ENCODE measurements at places on chromosomes 7 and 10.
A peak's percentile ranks its signal among the peaks of the same experiment; 100 is the strongest.

- DNase-seq: no peak
Observed at GRCh38 chr7:70470746-70471145, 661.2 kb upstream of the GALNT17 start.

DNA sequence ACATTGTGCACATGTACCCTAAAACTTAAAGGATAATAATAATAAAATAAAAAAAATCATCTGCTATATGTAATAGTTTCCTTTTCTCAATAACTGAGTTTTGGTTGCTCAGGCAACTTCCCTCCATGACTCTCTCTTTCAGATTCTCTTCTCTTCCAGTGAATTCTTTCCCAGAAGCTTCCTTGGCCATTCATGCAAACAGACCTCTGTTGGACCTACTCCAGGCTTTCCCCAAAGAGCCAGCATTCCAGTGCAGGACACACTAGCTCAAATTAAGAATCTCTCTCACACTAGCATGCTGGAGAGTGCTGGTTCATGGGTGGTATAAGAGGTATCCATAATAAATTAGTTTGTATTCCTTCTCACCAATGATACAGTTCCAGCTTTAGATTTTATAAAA, 31.0 kb upstream of the ZEB1 start:
- no peak for DNase-seq

DNA sequence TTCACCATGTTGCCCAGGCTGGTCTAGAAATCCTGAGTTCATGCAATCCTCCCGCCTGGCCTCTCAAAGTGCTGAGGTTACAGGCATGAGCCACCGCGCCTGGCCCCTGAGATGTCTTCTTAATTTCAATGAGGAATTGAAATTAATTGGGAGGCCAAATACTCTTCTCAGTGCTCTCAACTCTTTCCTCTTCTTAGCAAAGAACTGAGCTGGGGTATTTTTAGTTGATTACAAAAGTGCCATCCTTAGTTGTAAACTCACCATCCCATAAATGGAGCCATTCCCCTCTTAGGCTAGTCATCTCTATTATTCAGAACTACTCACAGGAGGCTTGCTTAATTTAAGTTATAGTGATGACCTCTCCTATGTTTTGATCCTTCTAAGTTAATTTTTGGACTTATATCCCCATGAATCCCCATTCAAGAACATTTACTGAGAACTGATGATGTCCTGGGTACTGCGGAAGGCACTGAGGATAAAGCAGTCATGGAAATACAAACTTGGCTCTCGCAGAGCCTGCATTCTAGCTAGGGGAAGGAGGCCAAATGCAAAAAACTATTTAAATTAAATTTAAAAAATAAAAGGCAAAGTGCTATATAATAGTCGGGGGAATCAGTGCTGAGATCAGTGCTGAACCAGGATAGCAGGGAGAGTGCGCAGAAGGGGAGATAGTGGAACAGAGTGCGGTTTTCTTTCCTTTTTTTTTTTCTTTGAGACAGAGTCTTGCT, 145.3 kb downstream of the SFMBT2 start:
- no peak for DNase-seq

GRCh38 chr10:83932245-83932644, 207.1 kb upstream of the GHITM start:
- DNase-seq: no peak

- no peak for DNase-seq
Observed at GRCh38 chr7:94567396-94567795, 57.8 kb downstream of the CASD1 start.

GRCh38 chr7:84704380-84704779, 482.5 kb downstream of the SEMA3D start:
- no peak for DNase-seq

GRCh38 chr7:41756650-41757182, 53.8 kb upstream of the INHBA start:
- DNase-seq: no peak

GRCh38 chr10:31647861-31648260, 280.8 kb downstream of the ARHGAP12 start:
- no peak for DNase-seq

- no peak for DNase-seq
Observed at GRCh38 chr10:34730726-34731125, 84.4 kb downstream of the PARD3 start.

DNA sequence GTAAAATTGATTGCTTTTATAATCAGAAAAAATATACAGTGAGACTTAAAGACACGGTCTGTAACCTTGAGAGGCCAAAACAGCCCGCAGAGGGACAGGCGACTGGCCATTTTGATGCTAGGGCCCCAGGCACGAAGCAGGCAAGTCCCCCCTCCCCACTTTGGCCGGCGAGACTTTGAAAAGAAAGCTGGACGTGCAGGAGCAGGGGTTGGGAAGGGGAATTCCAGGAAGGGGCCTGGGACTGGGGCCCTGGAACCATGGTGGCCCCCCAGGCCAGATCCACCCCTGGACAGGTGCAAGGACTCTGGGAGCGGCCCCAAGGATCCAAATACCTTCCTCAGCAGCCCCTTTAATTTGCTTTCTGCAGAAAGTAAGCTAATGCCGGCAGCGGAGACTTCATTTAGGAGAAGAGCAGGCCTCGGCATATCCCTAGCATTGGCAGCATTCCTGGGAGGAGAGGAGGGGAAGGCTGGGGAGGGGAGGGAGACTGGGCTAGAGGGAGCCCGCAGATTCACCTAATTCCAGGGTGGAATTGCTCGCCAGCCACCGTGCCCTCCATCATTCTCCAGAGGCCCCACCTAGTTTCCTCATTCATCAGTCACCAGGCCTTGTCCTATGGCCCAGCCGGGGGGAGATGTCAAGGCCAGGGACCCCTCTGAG, 24.9 kb upstream of the TNRC18 start:
- no peak for DNase-seq

DNA sequence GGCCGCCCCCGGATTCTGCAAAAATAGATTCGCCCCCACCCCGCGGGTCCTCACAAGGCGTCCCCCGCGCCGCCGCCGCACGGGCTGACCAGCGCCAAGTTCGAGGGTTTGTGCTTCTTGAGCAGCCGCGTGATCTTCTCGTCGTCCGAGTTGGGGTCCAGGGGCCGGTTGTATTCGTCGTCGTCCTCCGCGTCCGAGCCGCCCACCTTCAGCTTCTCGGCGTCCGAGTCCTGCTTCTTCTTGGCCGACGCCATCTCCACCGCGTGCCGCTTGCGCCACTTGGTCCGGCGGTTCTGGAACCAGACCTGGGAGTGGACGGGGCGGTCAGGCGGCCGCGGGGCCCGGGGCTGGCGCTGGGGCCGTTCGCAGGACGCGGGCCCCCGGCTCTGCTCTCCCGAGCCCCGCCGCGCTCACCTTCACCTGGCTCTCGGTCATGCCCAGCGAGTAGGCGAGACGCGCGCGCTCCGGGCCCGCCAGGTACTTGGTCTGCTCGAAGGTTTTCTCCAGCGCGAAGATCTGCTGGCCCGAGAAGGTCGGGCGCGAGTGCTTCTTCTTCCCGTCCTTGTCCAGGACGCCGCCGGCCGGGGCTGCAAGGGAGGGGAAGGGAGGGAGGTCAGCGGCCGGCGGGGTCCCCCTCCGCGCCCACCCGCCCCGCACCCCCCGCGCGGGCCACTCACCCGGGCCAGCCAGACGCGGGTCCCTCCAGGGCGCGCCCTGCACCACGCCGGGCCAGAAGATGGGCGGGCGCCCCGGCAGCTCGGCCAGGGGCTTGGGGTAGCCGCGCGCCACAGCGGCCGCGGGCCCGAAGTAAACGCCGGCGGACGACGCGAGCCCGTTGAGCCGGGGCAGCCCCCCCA, 853 bp downstream of the NKX6-2 start:
- no peak for DNase-seq

DNA sequence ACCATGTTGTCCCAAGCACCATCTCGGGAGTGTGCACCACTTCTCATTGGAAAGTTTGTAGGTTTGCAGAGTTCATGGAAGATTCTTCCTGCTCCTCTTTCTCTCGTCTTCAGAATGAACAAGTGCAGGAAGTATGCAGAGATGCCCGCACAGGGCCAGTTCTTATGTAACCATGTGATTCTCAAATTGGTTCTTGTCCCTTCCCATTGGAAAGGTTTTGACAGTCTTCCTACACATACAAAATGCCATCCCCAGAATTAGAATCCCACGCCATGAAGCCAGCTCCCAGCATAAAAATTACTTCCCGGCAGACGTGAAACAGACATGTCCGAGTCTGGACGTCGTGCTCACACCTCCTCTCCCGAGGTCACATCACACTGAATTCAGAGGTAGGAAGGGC, 251.6 kb downstream of the ELMO1 start:
- DNase-seq: no peak

DNA sequence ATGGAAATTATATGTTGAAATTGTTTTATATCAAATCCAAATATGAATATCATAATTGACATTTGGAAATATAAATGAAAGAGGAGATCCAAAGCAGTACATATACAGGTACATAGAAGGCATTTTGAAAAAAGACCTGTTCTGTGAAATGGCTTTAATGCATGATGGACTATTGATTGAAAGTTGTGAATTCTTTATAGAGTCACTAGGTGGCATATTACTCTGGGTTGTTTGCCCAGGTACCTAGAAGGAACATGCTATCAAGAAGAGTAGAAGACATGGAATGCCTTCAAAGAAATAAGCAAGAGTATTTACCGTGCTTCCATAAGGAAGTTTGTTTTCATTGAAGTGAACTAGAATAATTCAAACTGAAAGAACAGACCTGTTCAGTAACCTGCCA, 160.0 kb upstream of the ANK3 start:
- no peak for DNase-seq

DNA sequence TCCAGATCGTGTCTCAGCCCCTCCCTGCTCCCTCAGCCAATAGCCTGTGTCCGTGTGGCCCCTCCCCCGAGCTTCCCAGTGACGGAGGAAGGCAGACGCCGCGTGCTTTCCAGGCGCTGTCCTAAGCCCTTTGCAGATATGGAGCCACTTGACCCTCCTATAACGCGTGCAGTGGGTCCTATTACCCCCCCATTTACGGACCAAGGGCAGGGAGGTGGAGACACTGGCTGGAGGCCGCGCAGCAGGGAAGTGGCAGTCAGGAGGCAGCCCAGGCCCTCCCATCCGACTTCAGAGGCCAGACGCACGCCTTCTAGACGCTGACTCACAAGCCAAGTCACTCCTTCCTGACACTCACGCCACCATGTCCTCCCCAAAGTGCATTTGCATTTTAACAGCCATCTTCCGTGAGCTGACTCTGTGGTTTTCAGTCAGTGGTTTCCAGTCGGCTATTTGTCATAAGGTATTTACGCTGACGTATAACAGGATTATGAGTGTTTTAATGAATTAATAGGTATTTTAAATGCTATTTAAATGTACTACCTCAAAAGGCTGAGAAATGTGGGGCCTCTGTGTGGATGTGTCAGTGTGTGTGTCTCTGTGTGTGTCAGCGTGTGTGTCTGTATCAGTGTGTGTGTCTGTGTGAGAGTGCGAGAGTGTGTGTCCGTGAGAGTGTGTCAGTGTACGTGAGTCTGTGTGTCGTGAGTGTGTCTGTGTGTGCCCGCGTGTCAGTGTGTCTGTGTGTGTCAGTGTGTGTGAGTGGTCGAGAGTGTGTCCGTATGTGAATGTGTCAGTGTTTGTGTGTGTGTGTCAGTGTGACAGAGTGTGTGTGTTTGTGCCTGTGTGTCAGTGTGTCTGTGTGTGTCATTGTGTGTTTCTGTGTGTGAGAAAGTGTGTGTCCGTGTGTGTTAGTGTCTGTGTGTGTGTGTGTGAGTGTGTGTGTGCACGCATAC, 92.0 kb upstream of the INSIG1 start:
- no peak for DNase-seq

GRCh38 chr10:21097926-21098355, 200.8 kb upstream of the NEBL start:
- DNase-seq: no peak

GRCh38 chr7:31345421-31345820, 4.9 kb upstream of the NEUROD6 start:
- DNase-seq: no peak

- peak; percentile 52 for DNase-seq
Observed at GRCh38 chr7:95865716-95866371, 93.5 kb downstream of the DYNC1I1 start.

DNA sequence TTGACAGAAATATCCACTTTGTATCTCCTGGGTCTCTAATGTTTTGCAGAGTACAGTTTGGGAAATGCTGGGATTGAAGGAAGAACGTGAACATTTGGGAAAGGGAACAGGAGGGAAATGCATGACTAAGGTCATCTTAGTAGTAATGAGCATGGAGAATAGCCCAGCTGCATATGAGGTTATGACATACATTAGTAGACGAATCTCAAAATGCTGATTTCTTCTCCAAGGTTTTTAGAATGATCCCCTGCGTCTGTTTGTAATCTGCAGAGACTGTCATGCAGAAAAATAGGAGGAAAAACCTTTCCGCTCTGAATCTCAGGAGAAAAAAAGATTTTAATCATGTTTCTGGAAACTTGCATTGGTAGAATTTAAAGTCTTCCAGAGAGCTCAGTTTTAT, 133.6 kb downstream of the PPP1R9A start:
- no peak for DNase-seq

DNA sequence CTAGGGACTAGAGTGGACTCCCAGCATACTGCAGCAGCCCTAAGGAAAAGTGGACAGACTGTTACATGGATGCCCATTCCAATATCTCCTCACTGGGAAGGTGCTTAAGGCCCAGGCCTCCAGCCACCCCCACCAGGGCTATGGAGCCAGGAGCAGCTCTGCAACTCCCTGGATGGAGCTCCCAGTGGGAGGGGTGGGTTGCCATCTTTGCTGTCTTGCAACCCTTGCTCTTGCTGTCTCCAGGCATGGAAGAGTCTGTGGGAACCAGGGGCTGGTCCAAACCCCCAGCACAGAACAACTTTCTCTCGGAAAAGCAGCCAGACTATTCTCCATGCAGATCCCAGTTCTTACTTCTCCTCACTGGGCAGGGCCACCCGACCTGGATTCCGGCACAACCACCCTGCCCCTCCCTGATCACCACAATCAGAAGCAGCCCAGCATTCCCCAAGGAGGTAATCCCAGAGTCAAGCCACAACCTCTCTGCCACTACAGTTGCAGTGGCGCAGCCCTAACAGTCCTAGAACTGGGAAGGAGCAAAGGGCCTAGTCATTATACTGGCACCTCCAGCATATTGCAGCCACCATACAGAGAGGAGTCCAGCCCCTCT, 41.8 kb upstream of the ZNF488 start:
- no peak for DNase-seq

GRCh38 chr10:86837663-86838062, 81.2 kb downstream of the BMPR1A start:
- no peak for DNase-seq

DNA sequence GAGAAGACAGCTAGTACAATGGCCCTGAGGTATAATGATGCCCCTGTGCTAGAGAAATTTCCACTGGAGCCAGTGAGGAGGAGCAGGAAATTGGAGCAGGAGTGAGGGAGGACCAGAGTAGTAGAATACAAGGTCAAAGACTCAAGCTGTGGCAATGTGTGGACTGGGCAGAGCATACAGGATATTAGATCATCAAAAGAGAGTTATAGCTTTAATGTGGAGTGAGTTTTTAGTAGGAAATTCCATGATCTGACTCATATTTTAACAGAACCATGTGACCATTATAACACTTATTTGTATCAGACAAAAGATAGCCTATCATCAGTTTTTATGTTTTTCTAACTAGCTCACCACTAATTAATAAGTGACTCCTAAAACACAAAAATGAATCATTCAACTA, 154.1 kb downstream of the DGKB start:
- no peak for DNase-seq

Data from WERI-Rb-1 (cell line).